ENCODE measurements at places on chromosomes 16 and 17.

DNA sequence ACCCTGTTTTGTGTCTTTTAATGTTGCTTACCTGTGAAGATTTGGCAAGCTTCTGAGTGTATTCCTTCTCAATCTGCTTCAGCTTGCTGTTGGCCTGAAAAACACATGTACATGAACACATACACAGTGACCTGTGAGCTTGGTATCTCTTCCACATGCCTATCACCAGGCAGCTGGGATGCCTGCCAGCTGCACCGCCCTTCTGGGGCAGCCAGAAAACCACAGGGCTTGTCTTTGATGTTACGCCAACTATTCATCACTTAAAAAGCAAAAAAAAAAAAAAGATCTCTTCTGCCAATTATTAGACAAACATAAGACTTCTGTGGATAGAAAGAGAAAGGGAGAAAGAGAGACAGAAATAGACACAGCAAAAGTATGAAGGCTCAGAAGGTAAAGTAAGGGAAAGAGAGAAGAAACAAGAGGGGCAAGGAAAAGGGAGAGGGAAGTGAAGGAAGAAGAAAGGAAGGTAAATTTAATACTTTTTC, 189.2 kb upstream of the AXIN2 start:
- DNase-seq, result peak; percentile 66

GRCh38 chr17:59221159-59221847, 992 bp downstream of the GDPD1 start:
- DNase-seq, result no peak

DNA sequence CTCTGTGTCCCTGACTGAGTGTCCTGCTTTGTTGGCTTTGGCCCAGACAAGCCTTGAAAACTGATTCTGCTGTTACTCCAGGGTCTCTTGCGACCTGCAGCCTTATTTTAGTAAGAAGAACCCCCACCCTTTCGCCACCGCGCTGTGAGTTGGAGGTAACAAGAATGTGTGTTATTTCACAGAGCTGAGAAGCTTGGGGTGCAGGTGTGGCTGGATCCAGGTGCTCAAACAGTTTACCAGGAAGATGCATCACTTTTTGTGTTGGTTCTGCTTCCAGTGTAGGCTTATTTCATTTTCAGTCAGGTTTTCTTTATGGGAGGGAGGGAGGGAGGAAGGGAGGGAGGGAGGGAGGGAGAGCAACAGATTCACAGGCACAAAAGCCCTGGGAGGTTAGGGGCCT, 243.5 kb downstream of the SNX29 start:
- no peak for DNase-seq

DNA sequence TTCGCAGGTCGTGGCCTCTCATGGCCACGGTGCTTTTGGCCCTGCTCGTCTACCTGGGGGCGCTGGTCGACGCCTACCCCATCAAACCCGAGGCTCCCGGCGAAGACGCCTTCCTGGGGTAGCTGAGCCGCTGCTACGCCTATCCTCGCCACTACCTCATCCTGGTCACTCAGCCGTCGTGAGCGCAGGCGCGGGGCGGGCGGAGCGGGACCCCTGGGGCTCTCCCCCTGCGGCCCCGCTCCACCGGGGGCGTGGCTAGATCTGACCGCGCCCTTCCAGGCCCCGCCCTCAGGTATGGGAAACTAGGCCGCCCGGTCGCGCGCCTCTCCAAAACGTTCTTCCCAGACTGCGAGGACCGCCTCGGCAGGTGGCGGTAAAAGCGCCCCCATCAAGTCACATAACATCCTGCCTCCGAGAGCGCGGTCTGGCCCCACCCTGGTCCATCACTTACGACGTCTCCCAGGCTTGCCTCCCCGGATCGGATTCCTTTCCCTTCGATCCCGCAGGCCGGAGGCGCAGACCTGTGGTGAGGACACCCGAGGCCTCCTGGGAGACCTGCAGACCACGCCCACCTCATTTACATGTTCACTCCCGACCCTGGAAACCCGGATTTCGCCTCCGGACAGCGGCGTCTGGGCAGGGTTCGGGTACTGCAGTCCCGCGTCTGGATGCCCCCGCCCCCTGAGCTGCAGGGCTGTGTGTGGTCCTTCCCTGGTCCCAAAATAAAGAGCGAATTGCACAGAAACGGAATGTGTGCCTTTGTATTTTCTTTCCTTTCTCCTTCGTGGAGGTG, 91.5 kb upstream of the TMEM97 start:
- DNase-seq, result no peak

- DNase-seq, result no peak
Observed at GRCh38 chr17:13851889-13852288, 217.4 kb upstream of the COX10 start.

DNA sequence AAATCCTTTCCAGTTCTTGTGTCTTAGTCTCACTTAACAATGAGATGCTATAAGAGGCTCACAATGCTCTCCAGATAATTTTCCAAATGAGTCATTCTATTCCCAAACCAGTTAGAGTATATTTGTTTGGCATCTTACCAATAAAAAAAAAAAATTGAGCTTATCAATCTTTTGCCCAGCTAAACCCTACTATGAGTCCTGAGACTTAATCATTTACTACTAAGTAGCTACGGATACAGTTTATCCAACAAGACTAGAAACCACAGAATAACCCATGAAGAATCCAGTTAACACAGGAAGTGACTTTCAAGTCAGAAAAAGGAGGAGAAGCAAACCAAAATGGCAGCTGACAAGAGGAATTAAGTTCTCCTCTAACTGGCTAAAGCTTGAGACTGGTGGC, 330.3 kb upstream of the XYLT1 start:
- DNase-seq, result no peak

Data from activated CD8-positive, alpha-beta memory T cell treated with anti-CD3 and anti-CD28 coated beads for 24 hours (primary cell).